Chondrocyte (in vitro differentiated cells): ENCODE measurements at places on chromosomes 7 and 10.

GRCh38 chr10:111650088-111650487, 533.5 kb downstream of the GPAM start:
- DNase-seq = no peak

DNA sequence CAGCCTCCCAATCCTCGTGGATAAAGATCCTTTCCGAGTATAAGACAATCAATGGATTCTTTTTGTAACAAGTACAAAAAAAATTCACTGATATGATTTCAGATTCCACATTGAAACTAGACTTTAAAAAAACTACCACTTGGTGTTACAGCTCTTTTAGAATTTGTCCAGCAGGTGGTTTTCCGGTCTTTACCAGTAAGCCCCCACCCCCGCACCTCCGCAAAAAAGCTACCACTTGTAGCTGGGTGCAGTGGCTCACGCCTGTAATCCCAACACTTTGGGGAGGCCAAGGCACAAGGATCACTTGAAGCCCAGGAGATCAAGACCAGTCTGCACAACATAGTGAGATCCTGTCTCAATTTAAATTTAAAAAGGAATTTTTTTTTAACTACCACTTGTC, 19.8 kb downstream of the IGF2BP3 start:
- DNase-seq = no peak

GRCh38 chr7:44451123-44451522, 39.3 kb downstream of the NUDCD3 start:
- DNase-seq = no peak

DNA sequence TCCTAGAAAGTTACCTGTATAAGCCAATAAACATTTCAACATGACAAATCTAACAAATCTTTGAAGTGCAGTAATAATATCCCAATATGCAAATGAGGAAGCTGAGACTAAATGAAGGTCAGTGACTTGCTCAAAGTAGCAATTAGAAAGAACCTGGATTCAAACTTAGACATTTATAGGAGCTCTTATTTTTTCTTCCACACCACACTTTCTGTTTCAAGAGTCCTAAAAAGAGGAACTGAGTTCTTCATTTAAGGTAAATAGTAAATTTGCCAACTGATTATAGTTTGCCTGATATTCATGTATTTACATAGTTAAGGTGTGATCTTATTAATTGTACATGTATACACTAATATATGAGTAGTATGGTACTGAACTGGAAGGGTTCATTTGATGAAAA, 44.0 kb downstream of the KLHDC10 start:
- no peak for DNase-seq

DNA sequence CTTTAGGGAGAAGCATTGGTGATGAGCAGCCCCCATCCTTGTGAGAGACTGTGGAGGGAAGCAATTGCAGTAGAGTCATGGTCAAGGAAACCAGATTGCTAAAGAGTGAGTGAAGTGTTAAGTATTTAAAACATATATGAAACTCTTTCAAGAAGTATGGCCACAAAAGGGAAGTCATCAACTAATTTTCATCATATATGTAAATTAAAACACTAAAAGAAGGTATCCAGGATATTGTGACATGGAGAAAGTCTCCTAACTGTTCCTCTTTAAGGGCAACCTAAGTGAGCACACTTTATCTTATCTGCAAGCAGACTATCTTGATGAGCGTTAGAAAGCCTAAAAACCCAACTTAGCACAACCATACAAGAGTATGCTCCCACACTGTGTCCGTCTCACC, 69.7 kb downstream of the CD36 start:
- no peak for DNase-seq

GRCh38 chr7:117704063-117704462, 169.2 kb downstream of the CTTNBP2 start:
- no peak for DNase-seq

- DNase-seq = no peak
These were observed 215.3 kb upstream of the GLI3 start for GRCh38 chr7:42452356-42452755.

GRCh38 chr10:100923580-100923979, 10.8 kb downstream of the SLF2 start:
- DNase-seq = no peak

DNA sequence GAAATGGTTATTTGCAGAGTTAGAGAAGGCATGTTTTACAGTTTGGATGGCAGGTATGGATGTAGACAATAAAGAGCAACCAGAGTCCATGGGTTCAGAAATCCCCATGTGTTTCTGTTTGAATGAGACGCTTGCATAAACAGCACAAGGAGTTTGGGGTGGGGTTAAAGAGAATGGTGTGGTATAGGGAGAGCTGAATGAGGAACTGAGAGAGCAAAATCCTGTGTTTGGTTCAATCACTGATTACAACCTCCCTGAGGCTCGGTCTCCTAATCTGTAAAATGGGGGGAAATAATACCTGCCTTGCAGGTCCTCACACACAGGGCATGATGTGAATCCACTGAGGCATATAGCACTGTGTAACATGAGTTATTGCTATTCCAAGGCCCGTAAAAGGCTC, 23.7 kb downstream of the CAV1 start:
- no peak for DNase-seq
